ENCODE measurements at places on chromosomes 5 and 9.
A peak's percentile ranks its signal among the peaks of the same experiment; 100 is the strongest.

GRCh38 chr9:84439250-84439649, 98.7 kb upstream of the SLC28A3 start:
- no peak for DNase-seq

DNA sequence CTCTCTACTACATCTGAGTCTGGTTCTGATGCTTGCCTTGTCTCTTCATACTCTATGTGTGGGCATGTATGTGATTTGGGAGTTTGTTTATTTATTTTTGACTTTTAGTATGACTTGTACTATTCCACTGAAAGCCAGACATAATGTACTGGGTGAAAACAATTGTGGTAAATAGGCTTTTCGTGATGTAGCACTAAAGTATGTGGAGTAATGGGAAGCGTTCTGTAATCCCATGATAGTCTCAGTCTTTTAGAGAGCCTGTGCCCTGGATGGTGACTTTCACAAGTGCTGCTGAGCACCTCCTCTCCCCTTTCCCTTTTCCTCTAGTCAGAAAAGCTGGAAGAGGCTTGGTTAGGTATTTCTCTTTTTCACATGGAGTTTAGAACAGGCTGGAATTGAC, 85.8 kb upstream of the S1PR3 start:
- DNase-seq, result no peak

- DNase-seq, result no peak
These were observed 22.8 kb downstream of the THBS4 start for GRCh38 chr5:80057921-80058320.

- DNase-seq, result no peak
These were observed 69.6 kb upstream of the ABCA1 start for GRCh38 chr9:104997536-104997935.

GRCh38 chr5:139296862-139297326, 3.4 kb downstream of the MATR3 start:
- no peak for DNase-seq

GRCh38 chr5:174596429-174596828, 128.0 kb upstream of the MSX2 start:
- no peak for DNase-seq

GRCh38 chr9:91378695-91379127, 17.0 kb upstream of the AUH start:
- DNase-seq, result no peak

- DNase-seq, result no peak
These were observed 137.0 kb downstream of the PBX3 start for GRCh38 chr9:125884218-125884595.

DNA sequence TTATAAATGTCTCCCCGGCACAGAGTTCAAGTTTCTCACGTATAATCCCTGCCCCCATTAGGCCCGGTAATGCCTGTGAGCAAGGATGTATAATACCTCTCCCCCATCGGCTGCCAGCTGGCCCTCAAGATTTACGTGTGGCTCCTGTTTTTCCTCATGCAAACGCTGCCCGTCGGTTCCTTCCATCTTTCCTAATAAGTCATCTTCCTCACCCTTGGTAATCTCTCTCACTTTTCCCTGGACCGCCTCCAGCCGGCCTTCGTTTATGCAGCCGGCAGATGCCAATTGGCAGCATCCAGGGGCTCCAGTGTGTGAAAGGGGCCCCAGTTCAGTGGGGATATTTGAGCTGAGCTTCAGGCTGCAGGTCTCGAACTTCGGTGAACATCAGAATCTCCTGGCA, 86.5 kb upstream of the NEURL1B start:
- no peak for DNase-seq

GRCh38 chr5:124436294-124436693, 310.1 kb downstream of the ZNF608 start:
- no peak for DNase-seq

GRCh38 chr5:71922584-71923106, 184.6 kb upstream of the MAP1B start:
- DNase-seq, result peak; percentile 26

GRCh38 chr5:38938424-38938823, 92.6 kb downstream of the OSMR start:
- DNase-seq, result no peak

GRCh38 chr9:33297432-33297831, 7.1 kb downstream of the NFX1 start:
- peak; percentile 62 for DNase-seq

DNA sequence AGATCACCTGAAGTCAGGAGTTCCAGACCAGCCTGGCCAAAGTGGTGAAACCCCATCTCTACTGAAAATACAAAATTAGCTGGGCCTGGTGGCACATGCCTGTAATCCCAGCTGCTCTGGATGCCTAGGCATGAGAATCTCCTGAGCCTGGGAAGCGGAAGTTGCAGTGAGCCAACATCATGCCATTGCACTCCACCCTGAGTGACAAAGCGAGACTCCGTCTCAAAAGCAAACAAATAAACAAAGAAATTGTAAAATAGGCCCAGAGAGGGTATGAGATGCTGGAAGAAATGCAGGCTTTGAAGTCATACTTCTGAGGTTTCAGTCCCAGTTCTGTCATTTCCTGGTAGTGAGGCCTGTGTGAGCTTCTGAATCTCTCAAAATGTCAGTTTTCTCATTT, 5.3 kb upstream of the ARHGEF37 start:
- no peak for DNase-seq

DNA sequence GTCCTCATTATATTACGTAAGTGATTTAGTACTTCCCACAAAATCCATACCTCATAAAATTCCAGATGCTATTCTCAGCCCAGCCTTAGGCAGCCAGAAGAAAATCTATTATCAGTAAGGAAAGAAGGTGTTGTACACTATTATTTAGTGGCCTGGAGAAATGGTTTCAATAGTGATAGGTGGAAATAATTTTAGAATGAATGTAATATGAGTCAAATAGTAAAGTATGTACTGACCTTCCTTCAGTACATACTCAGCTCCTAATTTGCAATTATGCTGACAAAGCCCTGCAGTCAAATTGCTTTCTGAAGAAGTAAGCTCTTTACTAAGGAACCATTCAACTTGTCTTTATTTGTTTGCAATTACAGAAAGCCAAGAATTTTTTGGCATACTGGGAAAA, 409.2 kb downstream of the HTR1A start:
- DNase-seq, result no peak

DNA sequence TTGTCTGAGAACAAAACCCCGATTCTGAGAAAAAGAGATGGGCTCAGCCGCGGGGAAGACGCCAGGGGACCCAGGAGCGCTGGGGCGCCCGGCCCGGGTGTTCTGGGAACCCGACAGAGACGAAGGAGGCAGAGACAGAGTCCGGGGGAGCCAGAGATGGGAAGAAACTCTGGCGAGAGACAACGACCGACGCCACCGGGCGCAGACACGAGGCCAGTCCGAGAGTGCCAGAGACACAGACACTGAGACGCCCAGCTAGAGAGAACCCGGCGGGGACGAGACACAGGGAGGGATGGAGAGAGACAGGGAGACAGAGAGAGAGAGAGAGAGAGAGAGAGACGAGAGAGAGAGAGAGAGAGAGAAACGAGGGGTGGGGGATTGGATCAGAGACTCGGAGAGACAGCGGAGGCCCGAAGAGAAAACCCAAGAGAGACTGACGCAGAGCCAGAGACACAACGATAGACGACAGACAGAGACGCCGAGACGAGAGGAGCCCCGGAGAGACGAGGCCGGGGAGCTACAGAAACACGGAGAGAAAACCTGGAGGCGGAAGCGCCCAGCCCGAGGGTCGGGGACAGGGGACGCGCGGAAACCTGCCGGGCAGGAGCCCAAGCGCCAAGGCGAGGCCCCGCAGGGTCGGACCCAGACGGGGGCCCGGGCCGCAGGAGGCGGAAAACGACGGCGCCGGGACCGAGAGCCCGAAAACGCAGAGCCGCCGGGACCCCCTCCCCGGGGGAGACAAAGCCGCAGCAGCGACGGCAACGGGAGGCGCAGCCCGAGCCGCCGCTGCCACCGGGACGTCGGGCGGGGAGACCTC, 3.3 kb downstream of the NR5A1 start:
- no peak for DNase-seq

- DNase-seq, result no peak
These were observed 24.7 kb downstream of the ERP44 start for GRCh38 chr9:100074093-100074492.

DNA sequence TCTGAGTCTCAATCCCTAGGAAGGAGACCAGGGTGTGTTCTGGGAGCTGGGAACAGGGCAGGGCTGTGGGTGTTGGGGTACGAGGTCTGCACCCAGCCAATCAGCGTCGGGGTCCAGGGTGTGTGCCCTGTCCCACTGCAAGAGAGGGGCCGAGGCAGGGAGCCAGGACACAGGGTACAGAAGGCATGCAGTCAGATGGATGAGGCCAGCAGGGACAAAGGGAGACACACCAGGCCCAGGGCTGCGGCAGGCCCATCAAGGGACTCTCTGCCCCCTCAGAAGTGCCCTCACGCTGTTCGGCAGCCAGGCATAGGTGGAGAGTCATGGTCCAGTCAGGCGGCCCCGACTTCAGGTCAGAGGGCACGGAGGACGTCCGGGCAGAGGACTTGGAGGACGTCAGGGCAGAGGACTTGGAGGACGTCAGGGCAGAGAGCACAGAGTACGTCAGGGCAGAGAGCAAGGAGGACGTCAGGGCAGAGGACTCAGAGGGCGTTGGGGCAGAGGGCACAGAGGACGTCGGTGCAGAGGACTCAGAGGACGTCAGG, 28.8 kb upstream of the ADAMTS2 start:
- no peak for DNase-seq

GRCh38 chr5:163408311-163408923, 29.0 kb upstream of the CCNG1 start:
- DNase-seq, result peak; percentile 62

DNA sequence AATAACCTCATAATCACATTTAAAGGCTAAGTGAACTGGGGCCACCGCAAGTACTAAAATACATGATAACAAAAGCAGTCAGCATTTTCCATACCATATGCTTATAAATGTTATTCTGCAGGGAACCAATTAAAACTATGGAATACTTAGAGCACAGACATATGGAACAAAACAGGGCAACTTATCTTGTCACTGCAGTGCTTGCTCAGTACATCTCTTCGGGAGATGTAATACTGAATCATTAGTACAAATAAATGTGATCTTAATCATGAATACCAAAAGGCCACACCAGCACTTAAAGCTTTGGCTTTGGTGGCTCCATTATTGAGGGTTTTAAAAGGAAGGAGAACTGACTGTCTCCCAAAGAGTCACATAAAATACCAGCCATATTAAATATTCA, 32.1 kb downstream of the PRUNE2 start:
- no peak for DNase-seq

DNA sequence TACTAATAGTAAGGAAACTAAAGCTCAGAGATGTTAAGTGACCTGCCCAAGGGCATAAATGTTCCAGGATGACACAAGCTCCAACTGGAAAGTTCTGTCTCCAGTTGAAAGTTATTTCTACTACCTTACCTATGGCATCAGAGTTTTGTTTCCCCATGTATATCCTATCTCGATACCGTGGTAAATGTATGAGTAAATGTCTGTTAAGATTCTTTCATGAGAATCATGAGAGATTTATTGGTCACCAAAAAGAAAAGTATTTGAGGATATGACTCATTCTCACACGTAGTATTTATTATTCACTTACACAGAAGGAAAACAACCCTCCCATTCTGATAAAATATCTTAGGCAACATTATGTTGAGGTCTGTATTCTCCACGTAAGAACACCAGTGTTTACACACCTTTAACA, 11.1 kb upstream of the SHOC1 start:
- no peak for DNase-seq

GRCh38 chr5:82004511-82004910, 32.7 kb downstream of the ATG10 start:
- no peak for DNase-seq

DNA sequence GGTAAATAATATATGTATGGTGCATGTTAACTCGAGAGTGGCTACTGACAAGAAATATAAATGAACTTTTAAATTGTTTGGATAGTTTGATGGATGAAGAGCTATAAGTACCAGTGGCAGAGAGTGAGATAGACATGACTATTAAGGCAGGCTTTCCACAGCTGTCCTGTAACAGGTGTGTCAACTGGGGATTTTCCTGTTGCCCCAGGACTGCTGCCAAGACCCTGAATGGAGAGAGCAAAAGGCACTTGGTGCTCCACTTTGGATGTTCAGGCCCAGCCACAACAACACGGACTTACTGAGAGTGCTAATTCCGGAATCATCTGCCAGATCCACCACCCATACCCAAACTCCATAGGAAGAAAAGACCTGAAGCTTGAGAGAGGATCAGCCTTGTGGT, 215.1 kb downstream of the SEC61B start:
- DNase-seq, result no peak

DNA sequence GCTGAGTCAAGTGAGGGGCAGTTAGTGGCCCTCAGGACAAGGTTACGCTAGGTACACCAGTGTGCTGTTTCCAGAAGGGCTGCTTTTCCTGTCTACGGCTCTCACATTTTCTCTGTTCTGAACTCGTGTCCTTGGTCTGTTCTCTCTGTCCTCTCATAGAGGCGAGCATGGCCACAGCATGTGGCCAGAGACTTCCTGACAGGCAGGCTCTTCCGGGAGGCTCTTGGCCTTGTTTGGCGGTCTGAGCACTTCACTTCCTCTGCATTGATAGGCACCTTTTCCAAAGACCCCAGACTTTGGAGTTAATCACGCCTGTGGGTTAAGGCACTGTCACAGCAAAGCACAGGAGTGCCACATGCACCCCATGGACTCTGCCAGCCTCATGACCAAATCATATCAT, 1.2 kb downstream of the CKMT2 start:
- DNase-seq, result no peak

DNA sequence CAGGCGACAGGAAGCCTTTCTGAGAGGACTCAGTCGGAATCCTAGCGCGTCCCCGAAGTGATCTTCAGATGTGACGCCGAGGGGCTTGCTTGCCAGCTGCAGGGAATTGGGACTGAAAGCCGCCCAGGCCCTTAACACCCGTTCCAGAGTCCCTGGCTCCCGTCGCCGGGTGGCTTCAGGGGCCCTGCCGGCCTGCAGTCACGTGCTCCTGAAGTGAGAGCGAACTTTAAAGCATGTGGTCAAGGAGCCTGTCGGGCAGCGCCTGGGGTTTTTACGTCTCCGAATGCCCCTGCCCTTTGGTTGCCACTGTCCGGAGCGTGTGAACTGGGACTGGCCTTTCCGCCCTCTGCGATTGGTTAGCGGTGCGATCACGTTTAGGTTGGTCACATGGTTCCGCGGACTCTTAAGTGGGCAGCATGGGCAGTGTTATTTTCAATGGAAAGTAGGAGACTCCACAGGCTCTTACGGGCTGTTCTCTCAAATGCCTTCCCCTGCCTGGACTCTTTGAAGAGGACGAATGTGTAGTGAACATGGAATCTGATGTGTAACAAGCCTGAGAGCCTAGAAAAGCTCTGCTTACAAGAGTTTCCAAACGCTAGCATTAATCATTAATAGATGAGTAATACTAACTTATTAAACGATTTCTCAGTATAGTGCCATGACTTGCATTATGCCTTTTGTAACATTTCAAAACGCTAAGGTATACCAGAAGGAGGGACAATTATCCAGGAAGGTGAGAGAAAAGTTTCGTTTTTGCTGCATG, 1.9 kb downstream of the VLDLR start:
- DNase-seq, result peak; percentile 55

- DNase-seq, result no peak
These were observed 226.5 kb upstream of the MAP3K1 start for GRCh38 chr5:56588636-56589480.

All from mucosa of gallbladder (tissue), 1 donor.